SK-N-SH treated with all-trans-retinoic acid at 6 μM for 48 hours (cell line): ENCODE measurements at places on chromosomes 5 and 9.

DNA sequence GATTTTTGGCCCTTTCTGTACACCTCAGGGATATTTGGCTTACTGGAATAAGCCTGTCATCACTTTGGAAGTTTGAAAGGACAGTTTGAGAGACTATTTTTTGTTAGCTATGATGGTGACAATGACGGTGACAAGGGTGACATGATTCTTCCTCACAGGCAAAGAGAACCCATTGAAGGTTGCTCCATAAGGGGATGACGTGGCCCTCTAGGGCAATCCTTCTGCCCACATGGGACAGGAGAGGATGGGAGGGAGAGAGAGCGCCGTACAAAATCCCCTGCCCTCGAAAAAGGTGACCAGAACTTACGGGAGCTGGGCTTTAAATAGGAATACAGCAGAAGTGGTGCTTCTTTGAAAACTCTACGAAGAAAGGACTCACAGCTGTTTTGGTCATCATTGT lies 22.6 kb downstream of the HRH2 start:
- ATAC-seq, result no peak

- no peak for ATAC-seq
Observed at GRCh38 chr5:141343953-141344463, 379 bp downstream of the PCDHGA3 start.

DNA sequence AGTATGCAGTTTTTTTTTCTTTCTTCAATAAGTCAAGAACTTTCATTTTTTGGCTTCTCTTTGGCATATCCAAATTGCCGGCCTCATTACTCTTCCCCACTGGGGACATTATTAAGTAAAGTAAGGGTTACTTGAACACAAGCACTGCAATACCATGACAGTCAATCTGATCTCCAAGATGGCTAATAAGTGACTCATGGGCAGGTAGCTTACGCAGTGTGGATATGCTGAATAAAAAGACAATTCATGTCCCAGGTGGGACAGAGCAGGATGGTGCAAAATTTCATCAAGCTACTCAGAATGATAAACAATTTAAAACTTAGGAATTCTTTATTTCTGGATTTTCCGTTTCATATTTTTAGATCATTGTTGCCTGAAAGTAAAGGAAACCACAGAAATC lies 671.8 kb downstream of the ACTL7B start:
- ATAC-seq, result no peak

- ATAC-seq, result no peak
Observed at GRCh38 chr9:70409280-70409679, 5.2 kb downstream of the KLF9 start.

GRCh38 chr5:139799359-139799758 lies 3.8 kb downstream of the PSD2 start:
- ATAC-seq, result no peak

- ATAC-seq, result peak; percentile 30
Observed at GRCh38 chr5:138180183-138180782, 1.4 kb downstream of the KIF20A start.

- no peak for ATAC-seq
Observed at GRCh38 chr9:93205896-93206575, 22.1 kb downstream of the WNK2 start.

- no peak for ATAC-seq
Observed at GRCh38 chr5:69219939-69220338, 14.7 kb upstream of the CDK7 start.

DNA sequence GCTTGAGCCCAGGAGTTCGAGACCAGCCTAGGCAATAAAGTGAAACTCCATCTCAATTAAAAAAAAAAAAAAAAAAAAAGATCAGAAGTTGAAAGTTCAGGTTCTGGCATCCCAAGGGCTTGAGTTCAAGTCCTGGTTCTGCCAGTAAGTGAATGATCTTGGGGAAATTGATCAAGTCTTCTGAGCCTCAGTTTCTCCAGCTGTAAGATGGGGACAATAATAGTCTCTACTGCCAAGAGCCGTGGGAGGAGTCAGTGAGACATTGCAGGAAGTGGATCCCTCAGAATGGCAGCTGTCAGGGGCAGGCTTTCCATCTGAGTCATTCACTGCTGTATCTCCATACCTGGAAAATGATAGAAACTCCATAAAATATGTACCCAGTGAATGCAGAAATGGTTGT lies 37.8 kb upstream of the FUBP3 start:
- no peak for ATAC-seq

GRCh38 chr9:83287021-83287420 lies 224.1 kb upstream of the RASEF start:
- ATAC-seq, result no peak

GRCh38 chr9:73451003-73451402 lies 299.3 kb downstream of the ANXA1 start:
- no peak for ATAC-seq

- no peak for ATAC-seq
Observed at GRCh38 chr9:135827301-135827700, 80.0 kb downstream of the CAMSAP1 start.

DNA sequence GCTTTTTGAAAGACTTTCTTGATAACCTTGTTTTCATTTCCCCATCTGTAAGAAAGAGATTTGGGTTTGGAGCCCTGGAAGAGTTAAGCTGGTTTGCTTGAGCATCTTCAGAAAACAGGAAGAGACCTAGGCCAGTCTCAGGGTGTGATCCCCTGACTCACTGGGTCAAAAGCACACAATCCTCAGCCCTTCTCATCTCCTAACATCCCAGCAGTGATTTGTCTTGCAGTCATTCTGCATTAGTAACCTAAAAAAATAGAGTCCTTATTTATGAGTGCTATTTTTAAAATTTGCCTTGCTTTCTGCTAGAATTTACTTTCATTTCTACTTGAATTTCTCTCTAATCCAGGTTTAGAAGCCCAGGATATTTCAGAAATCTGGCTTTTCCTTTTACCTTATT lies 16.4 kb upstream of the ARSB start:
- ATAC-seq, result no peak

DNA sequence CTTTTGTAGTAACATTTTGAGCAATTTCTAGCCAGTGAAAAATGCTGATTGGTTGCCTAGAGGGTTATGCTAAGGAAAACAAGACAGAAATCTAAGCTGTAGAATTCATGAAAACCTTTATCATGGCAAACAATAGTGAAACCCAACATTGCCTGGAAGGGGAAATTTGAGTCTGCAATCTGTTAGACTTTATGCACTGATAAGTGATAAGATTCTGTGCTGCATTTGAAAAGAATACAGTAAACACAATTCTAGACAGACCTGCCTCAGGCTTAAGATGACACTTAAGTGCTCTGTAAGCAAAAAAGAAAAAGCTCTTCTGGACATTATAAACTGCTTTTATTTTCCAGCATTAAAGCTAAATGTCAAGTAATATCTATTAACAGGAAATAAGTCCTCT lies 519.3 kb downstream of the ISL1 start:
- no peak; the same call in 1 of the 3 replicates for ATAC-seq

DNA sequence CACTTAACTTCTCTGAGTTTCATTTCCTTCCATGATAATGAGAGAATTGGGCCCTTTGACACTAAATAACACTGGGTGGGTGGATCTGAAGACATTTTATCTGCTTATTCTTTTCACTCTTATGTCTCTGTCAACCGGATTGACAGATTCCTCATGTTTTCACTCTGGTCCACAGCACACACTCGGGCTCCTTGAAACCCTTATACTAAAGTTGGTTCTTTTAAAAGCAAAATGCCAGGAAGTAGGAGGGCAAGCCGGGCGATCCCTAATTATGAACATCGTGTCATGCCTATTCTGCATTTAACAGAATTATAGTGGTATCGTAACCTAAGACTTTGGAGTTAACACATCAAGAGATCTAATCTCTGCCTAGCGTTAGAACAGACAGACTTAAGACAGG lies 28.2 kb upstream of the CREBRF start:
- ATAC-seq, result no peak

- ATAC-seq, result peak; percentile 30; the same call in 2 of the 3 replicates
Observed at GRCh38 chr9:133803028-133803585, 65.0 kb upstream of the SARDH start.

DNA sequence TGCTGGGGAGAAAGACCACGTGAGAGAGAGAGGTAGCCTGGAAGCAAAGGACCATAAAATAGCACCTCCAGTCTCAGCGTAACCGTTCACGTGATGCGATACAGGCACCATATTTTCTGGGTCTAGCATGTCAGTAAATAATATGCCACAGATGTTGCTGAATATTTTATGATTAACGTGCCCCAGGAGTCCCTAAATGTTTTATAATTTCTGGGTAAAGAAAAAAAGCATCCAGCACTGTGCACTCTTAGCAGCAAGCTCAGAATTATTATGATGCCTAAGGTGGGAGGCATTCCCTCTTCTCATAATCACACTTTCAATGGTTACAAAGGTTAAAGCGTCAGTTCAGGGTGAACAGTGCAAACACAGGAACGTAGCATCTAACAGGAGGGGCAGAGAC lies 121.8 kb downstream of the CAVIN4 start:
- ATAC-seq, result no peak

DNA sequence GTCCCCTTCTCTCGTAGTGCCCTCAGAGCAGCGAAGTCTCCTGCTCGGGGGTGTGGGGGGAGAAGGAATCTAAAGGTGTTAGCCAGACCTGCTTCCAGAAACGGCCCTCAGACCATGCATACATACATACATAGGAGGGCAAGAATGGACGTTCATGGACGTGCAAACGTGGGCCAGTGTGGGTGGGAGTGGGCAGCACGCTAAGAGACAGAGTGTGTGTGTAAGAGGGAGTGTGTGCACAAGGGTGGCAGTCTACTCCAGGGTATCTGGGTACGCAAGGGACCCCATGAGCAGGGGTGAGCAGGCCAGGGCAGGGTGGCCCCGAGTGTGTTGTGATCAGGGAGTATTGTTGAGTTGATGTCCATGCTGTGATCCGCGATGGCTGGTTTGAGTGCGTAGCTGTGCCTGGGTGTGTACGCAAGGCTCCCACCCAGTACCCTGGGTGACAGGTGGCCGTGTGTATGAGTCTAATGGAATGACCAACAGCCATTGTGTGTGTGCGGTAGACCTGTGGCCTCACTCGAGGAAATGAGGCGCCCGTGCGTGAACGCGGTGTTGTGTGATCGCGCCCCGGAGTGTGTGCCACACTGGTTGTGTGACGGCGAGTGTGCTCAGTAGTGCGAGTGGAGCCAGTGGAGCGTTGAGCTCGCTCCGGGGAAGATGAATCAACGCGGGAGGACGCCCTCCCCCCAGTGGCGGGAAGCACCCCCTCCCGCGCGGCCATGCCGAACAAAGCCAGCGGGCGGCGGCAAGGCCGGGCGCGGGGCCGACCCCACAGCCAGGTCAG lies 826 bp downstream of the GPRIN1 start:
- ATAC-seq, result peak; percentile 15

GRCh38 chr9:125462861-125463291 lies 201.2 kb downstream of the GAPVD1 start:
- ATAC-seq, result no peak

GRCh38 chr9:18668944-18669343 lies 195.0 kb downstream of the ADAMTSL1 start:
- ATAC-seq, result no peak

DNA sequence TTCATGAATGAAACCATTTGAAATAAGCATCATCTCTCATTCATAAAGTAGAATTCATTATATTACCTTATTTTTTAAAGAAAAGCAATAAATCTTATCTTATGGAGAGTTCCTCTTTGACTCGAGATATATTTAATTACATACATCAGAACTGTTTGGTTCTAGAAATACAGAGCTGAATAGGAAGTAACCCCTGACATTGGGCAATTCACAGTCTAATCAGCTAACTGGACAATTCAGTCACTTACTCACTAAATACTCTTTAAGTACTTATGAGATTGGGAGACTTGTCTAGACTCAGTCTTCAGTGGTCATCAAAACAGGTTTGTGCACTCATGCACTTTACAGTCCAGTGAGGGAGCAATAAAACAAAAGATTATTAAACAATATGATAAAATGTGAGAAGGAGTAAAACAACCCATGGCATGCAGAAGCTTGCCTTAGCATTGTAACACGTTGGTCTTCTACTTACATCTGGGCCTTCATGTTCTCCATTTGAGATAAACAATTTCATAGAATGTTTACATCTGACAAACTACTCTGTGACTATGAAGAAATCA lies 11.5 kb upstream of the FBXO38 start:
- ATAC-seq, result no peak

- ATAC-seq, result peak; percentile 57; the same call in 2 of the 3 replicates
Observed at GRCh38 chr9:19085295-19085694, 17.4 kb downstream of the HAUS6 start.

DNA sequence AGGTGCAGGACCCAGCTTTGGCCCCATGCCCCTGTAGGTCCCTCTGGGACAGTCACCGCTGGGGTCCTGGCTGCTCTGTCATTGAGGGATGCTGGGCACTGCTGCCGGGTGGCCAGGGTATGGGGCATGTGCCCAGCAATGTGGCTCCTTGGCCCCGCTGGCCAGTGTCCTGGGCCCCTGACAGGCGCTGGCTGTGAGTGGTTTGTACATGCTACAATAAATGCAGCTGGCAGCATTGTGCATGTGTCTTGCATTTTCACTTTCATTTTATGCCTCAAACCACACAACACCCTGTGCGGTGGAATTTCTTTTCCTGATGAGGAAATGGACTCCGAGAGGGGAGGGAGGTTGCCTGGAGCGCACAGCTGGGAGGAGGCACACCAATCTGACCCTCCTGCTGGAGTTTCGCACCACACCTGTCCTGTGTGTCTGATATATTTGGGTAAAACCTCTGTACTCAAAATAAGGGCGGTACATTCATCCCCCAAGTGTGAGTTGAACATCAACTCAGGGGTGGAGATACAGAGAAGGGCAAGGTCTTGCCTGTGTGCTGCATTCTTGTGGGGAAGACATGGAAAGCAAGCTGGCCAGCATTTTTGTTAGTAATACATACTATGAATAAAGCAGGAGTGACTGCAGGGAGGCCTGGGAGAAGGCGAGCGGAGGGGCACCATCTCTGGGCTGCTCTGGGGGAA lies 11.7 kb downstream of the TSPAN17 start:
- ATAC-seq, result no peak

DNA sequence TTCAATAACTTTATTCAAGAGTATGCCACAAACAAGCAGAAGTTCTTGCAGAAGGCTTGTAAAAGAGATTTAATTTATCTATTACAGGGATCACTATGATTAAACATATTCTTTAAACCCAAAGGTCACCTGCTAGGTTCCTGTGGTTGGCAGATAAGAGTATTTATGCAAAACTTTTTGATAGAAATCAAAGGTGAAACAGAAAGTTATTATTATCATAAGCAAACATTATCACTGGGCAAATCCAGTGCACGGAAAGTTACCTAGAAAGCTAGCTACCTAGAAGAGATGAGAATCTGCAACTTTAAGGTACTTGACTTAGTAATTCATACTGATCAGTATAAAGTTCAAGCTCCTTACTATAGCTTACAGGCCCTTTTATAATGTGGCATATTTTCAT lies 3.2 kb downstream of the STARD4 start:
- no peak for ATAC-seq

- no peak for ATAC-seq
Observed at GRCh38 chr5:4011943-4012342, 416.3 kb downstream of the IRX1 start.

GRCh38 chr5:30572279-30572678 lies 621.2 kb upstream of the CDH6 start:
- ATAC-seq, result no peak

- ATAC-seq, result no peak
Observed at GRCh38 chr9:131484560-131485185, 18.0 kb upstream of the POMT1 start.
